ENCODE measurements at places on chromosomes 1 and 21.
A peak's percentile ranks its signal among the peaks of the same experiment; 100 is the strongest.

- DNase-seq, result peak; percentile 60
Observed at GRCh38 chr21:36134803-36135390, at the start of gene CBR3. TSS of gene CBR3 (plus strand) at chr21:36135079. CDS start at chr21:36135193, 114 bp downstream.

DNA sequence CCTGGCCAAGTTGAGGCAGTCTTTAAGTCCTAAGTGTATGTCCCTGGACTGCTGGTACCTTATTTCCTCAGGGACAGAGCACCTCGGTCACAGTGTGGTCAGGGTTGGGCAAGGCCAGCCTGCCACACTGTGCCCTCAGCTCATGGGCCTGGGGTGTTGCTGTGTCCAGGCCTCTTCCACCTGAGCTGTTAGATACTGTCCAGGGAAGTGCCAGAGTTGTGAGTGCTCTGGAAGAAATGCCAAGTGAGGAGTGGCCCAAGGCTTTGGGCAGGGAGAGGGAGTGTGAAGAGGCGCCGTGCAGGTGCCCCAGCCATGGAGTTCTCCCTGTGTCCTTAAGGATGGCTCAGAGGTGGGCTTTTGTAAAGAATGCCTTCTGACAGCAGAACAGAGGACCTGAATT lies 15.3 kb downstream of the URB2 start:
- no peak for DNase-seq

- DNase-seq, result no peak
Observed at GRCh38 chr1:169487133-169487532, 1.4 kb upstream of the SLC19A2 start.

- no peak for DNase-seq
Observed at GRCh38 chr1:156540955-156541354, 31.4 kb downstream of the IQGAP3 start.

DNA sequence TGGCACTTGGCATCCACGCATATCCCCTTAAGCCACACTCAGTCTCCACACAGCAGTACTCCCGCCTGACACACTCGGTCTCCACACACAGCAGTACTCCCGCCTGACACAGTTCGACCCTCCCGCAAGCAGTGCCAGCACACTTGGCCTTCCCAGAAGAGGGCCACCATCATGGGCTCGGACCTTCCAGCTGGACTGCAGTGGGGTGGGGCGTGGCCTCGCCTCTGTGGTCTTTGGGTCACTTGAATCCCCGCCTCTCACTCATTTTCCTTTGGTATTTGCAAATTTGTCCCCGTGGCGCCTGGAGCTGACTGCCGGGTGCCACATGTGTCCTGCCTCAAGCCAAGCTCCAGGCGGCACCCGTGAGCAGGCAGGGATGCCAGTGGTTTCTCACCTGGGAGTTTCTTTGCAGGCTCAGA lies 63.7 kb downstream of the FAAP20 start:
- DNase-seq, result no peak

DNA sequence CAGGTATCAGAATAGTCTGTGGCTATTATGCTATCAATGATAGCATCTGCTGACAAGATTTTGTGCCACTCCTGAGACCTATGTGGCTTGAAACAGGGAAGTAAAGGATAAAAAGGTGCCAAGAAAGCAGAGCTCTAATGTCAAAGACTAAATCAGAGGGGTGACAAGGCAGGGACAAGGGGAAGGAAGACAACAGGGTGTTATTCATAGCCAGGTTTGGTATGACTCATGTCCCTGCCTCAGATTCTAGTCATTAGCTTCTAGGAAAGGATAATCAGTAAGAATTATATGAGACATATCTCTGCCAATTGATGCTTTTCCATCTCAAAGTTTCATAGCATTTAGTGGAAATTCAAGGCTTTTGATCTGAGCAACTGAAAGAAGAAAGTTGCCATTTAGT lies 31.8 kb upstream of the PLD5 start:
- no peak for DNase-seq

- DNase-seq, result no peak
Observed at GRCh38 chr1:62481681-62482080, 44.8 kb downstream of the USP1 start.

- DNase-seq, result no peak
Observed at GRCh38 chr1:152596986-152597385, 3.0 kb upstream of the LCE3C start.

- DNase-seq, result no peak
Observed at GRCh38 chr1:43035821-43036741, 77.4 kb upstream of the SLC2A1 start.

DNA sequence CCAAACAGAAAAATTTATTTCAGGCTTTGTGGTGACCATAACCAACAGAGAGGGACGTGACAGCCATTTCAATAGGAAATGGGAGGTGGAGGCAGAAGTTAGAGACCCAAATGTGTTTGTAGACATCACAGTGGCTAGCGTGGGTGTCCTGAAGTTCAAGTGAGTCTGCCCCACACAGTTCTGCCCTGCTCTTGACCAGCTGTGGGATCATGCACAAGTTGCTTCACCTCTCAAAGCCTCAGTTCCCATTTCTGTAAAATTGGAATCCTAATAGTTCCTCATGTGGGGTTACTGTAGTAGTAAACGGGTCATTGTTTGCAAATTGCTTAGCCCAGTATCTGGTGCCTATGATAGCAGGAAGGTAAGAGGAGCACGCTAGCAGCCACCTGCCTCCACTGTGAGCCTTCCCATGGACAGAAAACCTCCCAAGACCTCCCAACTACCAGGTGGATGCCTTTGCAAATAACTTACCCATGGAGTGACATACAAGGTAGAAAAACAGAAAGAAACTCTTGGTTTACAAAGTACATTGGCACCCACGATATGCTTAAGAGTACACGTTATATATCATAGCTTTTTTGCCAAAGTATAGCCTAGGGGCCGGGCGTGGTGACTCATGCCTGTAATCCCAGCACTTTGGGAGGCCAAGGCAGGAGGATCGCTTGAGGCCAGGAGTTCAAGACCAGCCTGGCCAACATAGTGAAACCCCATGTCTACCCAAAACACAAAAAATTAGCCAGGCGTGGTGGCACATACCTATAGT lies 29.1 kb downstream of the FHAD1 start:
- DNase-seq, result no peak

- no peak for DNase-seq
Observed at GRCh38 chr1:198106011-198106410, 50.8 kb upstream of the NEK7 start.

- no peak for DNase-seq
Observed at GRCh38 chr1:175884369-175884768, 141.0 kb upstream of the TNR start.

Measured in stimulated activated CD4-positive, alpha-beta T cell treated with anti-CD3 and anti-CD28 coated beads, Interleukin-1b, Interleukin-23, amount 100 ng/mL, for 4 hours (primary cell).